ENCODE measurements at places on chromosomes 3 and 15.

DNA sequence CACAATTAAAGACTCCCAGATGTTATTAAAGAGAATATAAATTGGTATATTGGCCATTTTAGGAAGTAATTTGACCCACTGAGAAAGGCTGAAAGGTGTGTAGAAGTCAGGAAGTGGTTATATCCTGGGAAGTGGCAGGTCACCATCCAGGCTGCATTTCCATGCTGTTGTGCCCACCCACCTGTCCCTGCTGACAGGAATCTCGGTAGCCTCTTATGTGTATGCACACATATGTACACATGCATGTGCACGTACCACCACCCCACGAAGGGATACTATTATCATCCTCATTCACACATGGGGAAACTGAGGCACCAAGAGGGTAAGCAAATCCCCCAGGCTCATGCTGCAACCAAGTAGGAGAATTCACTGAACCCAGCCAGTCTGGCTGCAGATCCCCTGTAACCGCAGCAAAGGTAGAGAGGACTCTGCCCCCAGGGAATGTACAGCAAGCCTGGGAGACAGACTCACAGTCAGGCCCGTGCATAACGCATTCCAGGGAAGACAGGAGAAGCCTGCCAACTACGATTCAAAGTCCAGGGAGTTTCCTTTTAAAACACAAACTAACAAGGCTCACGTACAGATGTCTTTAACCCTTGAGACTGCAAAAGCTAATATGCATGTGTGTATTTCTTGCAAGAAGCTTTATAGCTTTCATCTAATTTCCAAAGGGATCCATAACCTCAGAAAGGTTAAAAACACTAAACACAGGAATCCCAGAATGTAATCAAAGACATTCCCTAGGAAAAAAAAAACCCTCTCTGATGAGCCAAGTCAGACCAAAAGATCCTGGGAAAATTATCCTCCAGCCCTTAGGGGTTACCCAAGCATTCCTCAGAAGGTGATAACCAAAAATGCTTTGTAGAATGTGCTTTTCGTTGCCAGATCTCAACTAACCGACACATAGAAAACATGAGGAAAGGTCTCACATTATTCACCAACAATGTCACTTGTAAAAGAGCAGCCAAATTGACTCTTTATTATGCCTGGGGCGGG, 129.6 kb downstream of the ADAMTS17 start:
- DNase-seq: no peak

DNA sequence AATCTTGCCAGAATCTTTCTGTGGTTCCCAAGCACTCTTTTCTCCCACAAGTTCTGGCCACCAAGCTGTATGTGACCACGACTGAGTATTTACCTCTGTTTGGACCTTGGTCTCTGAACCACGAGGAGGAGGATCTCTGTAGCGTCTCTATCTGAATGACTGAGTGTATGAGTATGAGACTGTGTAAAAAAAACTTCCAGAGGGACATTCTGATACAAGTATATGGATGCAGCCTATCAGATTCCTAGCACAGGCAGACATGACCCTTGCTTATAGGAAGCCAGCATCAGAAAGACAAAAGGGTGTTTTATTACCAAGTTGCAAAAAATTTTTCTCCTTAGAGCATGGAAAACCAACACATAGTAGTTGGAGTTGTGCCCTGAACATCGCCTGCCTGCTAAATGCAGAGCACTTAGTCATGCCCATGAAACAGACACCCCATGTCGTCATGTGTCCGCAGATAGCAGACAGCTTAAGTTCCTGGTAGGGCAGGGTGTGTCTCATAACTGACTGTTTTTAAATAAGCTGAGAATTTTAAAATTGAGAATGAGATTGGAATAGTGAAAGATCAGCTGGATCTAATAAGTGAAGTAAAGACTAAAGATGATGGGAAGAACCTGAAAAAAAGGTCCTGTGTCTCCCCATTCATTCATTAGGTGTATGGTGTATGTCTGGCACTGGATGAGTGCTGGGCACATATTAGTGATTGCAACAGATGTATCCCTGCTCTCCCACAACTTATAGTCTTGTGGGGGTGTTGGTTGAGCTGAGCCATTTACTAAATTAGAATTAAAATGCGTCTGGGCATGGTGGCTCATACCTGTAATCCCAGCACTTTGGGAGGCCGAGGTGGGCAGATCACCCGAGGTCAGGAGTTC, 30.9 kb downstream of the DAG1 start:
- no peak for DNase-seq

DNA sequence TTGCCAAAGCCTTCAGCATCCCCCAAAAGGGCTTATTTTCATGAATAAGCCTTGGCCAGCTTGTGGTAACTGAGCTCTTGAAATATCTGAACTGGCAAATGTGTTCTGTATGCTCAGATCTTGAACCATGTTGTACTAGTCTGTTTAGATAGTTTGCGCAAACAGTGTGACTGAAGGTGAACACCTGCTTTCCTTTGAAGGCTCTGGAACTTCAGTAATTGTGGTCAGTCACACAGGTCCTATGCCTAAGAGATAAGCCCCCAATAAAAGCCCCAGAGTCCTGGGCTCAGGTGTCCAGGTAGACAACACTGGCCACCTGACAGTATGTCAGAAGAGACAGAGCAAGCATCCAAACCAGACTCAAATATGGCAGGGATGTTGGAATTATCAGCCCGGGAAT, 5.4 kb downstream of the TUBGCP5 start:
- DNase-seq: no peak

DNA sequence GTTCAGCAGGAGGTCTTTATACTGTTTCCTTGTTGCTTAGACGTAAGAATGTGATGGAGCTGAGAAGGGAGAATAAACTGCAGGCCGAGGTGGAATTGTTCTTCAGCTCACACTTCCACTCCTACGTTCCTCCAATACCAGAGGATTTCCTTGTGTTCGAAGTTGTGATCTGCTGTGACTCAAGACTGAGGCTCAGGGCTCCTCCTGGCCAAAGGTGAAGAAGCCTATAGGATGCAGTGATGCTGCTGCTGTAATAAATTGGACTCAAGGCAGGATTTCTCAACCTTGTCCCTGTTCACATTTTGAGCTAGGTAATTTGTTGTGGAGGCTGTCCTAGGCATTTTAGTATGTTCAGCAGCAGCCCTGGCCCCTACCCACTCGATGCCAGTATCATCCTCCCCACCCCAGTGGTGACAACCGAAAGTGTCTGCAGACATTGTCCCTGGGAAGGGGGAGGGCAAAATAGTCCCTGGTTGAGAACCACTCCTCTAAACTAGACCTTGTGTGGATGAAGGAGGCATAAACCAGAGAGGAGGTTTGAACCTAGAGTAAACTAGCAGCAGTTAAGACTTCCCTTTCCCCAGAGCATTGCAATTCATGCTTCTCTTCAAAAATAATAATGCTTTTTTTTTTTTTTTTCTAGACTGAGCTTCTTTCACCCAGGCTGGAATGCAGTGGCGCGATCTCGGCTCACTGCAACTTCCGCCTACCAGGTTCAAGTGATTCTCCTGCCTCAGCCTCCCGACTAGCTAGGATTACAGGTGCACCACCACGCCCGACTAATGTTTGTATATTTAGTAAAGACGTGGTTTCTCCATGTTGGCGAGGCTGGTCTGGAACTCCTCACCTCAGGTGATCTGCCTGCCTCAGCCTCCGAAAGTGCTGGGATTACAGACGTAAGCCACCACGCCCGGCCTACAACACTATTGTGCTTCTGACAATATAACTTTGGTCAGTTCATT, 11.1 kb downstream of the RAP2B start:
- no peak for DNase-seq

DNA sequence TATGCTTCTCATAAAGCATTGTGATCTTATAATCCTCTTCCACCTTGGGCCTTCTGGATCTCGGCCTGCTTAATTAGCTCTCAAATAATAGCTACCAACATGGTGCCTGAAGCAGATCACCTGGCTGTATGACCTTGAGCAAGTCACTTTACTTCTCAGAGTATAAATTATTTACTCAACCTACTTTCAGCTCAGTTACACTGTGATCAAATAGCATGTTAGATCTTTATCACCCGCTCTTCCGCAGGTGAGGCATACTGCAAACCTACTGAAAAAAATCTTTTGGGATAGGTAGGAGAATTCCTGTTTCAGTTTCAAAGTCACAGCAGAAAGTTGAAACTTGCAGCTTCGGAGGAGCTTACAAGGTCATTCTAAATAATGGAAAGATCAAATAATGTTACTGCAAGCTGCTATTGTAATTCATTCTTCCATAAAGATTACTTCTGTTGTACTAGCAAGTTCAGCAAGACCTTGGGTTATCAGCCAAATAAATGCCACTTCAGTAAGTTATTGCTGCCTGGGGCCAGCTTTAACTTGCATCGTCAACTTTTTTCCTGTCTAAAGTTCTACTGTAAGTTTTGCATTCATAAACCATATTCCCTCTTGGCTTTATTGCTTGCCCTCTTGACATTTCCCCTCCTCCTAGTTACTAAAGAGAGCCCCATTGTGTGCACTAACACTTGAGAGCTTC, 268.4 kb upstream of the ATP11B start:
- no peak for DNase-seq

Measured in activated CD4-positive, alpha-beta T cell treated with anti-CD3 and anti-CD28 coated beads, Interleukin-2, amount 50 U/mL, for 4 hours (primary cell).